AG20443 (cell line): ENCODE measurements at places on chromosomes 7 and 10.

- no peak for DNase-seq
Observed at GRCh38 chr7:98175260-98175940, 35.8 kb upstream of the BHLHA15 start.

DNA sequence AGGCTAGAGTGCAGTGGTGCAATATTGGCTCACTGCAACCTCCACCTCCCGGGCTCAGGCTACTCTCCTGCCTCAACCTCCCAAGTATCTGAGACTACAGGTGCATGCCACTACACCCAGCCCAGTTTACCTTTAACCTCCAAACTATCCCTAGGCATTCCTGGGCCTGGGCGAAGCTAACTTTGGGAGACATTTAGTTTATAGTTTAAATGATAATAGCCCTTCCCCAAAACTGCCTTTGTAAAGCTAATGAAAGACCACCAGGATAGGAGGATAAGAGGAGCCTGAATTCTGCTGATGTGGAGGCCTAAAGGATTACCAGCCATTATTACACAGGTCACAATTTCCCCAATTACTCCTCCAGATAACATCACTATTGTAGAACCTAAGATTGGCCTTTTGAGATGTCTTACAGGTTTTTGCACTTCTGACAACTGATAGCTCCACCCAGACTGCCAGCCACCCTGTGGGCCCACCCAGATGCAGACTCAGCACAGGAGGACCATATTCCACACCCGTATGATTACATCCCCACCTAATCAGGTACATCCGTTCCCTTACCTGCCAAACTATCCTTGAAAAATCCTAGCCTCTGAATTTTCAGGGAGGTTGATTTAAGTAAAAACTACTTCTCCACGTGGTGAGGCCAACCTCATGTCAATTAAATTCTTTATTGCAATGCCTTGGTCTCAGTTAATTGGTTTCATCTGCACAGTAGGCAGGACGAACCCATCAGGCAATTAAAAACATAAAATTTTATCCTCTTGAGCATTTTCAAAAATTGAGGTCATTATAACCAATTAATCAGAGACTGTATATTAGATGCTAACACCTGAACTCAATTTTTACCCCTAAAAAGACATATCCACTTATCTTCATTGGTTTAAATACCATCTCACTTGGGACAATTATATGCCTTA lies 62.3 kb upstream of the TMEM254 start:
- no peak for DNase-seq

DNA sequence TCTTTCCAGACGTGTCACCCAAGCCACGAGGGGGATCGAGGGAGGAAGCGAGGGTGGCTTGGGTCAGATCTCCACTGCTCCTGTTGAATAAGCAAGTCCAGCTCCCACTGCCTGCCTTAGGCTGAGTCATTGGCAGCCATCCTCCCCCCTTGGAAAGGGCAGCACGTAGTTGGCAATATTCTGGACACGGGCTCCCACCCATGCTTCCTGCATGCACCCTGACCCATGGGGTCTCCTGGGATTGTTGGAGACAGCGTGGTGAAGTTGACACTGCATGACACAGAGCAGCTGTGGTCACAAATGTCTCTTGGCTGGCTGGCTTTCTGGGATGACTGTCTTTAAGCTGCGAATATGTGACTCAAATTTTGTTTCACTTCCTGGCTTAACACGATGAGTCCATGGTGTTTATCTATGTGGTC lies 11.2 kb downstream of the BTBD16 start:
- peak; percentile 42 for DNase-seq

- DNase-seq = no peak
Observed at GRCh38 chr7:142954680-142955268, 7.4 kb downstream of the KEL start.

GRCh38 chr10:123429706-123430221 lies 236.4 kb upstream of the GPR26 start:
- DNase-seq = peak; percentile 40

- peak; percentile 77 for DNase-seq
Observed at GRCh38 chr10:43667317-43667731, 18.6 kb upstream of the ZNF32 start.
